ENCODE measurements at places on chromosomes 4 and X.

- no peak for DNase-seq
These were observed 76.5 kb upstream of the DUSP21 start for GRCh38 chrX:44767308-44767707.

GRCh38 chr4:99586322-99586721 lies 11.7 kb downstream of the MTTP start:
- DNase-seq = no peak

DNA sequence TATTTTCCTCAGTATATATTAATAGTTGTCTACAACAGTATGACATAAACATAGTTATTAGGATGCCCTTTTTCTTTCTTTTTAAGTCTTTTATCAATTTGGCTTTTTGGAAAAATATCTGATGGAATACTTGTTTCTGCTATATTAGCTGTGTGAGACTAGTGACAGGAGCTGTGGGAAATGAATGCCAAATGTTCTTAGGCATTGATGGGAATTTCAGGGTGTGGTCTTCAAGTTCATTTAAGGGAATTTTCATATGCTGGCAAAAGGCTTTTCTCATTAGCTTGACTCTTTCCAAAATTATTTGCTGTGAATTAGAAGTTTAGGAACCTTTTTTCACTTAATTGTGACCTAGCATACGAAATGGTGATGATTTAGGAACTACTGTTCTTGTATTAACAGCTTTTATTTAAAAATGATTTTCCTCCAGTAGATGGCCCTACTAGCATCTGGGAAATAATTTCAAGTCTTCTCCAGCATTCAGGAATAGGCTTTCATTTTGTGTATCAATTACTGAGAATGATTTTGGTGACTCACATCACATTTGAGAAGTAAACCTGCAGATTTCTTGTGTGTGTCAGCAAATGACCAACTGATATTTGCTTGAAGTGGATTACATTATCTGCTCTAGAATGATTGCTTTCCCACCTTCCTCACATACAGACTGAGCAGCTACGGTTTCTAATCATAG lies 70.9 kb downstream of the HTT start:
- DNase-seq = no peak

DNA sequence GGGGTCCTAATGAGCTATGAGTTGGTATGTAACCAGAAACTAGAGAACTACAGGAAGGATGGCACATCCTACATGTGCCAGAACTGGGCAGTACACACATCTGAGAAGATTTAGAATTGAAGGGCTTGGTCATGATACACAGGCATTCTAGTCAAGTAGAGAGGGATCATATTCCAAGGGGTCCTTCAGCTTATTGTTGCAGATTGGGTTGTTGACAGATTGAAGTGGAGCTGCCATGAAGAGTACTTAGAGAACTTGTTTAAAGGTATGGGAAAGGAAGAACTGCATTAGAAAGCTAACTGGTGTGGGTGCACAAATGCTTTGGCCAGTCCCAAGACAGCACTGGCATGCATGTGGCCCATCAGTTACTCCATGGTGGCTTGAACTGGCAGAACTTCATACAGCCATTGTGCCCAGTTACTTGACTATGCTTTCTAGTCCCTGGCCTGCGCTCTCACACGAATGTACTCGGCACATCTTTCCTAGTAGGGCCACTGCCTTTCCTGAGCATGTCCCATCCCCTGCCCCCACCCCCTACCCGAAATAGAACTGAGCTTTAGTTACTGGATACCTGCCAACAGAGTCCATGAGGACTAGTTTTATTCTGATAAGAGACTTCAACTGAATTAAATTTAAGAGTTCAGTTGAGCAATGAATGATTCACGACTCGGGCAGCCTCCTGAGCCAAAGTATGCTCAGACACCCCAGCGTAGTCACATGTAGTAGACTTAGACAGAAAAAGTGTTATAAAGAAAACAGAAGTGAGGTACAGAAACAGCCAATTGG lies 64.0 kb downstream of the CCNG2 start:
- DNase-seq = no peak

- no peak for DNase-seq
These were observed 175.8 kb downstream of the RASL11B start for GRCh38 chr4:53037892-53038291.

All from mammary epithelial cell (primary cell).